ENCODE measurements at places on chromosomes 11 and 22.

DNA sequence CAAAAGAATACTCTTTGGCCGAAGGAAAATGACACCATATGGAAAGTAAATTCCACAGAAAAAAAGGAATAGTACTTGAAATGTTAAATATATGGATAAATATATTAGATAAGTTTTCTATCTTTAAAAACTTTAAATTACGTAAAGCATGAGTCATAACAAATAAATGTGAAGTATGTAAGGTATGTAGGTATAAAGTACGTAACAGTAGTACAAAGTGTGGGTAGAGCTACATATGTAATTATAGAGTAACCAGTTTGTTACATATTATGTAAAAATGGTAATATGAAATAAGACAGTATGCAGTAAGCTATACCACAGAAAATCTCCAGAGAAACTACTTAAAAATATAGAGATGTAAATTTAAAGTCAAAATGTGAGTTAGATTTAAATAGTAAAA is 582.3 kb upstream of the CHORDC1 start:
- DNase-seq: no peak

DNA sequence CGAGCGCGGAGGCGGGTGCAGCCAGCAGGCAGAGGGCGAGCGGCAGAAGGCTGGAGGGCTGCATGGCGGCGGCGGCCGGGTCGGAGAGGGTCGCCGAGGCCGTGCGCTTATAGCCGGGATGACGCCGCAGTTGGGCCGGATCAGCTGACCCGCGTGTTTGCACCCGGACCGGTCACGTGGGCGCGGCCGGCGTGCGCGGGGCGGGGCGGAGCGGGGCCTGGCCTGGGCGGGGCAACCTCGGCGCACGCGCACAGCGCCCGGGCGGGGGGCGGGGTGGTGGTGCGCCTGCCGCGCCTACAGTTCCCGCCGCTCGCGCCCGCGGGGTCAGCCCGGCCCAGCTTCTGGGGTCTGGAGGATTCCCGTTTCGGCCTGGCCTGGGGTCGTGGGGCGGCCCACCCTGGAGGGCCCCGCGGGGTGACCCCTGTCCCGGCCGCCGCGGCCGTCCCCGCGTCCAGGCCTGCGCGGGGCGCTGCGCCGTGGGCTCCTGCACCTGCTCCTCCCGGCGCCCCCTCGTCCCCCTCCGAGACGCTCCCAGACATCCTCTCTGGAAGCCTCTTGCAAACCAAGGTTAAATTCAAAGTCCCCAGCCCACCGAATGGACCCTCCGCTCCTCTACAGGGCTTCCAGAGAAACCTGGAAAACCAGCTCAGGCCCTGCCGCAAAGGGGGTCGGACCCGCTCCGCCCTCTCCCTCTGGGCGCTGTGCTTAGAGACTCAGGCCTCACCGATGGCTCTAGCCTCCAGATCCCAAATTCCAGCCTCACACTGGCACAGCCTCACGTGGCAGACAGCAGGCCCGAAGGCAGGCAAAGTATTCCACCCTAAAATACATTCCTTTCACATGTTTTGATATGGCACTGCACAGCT is at the start of gene CTSD:
TSS of gene CTSD (minus strand) at position 132 of the 866 bp plus-strand sequence. CDS start at position 64, 68 bp downstream.
- DNase-seq: peak; percentile 84

DNA sequence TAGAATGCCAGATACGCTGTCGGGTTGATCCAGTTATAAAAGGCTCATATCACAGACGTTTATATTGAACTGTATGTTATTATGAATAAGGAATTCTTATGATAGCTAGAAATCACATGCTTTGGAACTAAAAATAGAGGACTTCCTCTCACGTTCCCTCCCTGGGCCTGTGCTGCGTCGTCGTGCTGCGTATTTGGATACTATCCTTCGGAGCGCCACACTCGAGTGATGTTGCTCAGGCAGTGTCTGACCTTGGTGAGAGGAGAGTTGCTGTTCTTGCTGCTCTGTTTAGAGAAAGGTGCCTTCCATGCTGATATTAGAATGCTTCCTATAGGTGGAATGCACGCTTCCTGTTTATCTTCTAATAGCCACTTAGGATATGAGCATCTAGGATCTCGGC is 20.2 kb upstream of the ST14 start:
- DNase-seq: no peak

DNA sequence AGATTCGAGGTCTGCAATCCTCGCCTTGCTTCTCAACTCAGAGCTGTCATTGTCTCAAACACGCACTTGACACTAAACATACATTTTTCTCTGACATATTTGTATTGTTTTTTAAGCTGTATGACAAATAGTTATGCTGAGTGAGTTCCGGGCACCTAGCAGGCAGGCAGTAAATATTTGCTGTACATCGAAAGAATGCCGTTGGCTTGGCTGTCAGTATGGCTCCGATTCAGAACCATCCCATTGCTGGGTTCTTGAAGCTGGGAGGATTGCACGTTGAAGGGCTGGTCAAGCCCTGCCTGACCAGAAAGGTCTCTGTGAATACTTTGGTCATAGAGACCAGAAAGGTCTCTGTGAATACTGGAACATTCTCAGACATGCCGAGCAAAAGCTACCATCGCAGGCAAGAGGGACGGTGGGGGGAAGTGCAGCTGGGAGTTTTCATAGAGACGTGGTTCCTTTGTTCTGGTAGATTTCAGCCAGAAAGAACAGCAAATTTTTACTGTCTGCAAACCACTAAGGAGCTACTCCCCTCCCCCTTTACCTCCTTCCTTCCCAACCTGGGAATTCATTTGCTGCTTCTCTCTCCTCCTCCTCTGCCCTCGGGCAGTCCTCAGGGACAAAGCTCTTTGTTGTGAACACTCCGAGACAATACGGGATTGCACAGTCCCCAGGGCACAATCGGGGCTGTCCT is 202.2 kb upstream of the SORL1-AS1 start:
- DNase-seq: no peak

GRCh38 chr11:111532365-111532709 is 8.2 kb upstream of the LAYN start:
- no peak for DNase-seq

DNA sequence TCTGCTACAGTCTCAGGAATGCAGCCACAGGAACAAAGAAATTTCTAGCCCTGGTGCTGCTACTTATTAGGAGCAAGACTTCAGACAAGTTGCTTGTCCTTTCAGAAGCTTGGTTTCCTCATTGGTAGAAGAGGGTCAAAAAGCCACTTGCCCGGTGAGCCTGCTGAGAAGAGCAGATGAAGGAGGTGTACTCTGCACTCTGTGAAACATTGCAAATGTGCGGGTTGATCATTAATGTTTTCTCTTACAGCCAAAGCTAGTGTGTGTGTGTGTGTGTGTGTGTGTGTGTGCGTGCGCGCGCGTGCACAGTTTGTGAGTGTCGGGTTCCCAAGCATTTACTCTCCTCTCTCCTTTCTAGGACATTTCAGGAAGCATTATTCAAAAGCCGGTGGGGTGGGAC is 86.3 kb upstream of the NNMT start:
- no peak for DNase-seq

DNA sequence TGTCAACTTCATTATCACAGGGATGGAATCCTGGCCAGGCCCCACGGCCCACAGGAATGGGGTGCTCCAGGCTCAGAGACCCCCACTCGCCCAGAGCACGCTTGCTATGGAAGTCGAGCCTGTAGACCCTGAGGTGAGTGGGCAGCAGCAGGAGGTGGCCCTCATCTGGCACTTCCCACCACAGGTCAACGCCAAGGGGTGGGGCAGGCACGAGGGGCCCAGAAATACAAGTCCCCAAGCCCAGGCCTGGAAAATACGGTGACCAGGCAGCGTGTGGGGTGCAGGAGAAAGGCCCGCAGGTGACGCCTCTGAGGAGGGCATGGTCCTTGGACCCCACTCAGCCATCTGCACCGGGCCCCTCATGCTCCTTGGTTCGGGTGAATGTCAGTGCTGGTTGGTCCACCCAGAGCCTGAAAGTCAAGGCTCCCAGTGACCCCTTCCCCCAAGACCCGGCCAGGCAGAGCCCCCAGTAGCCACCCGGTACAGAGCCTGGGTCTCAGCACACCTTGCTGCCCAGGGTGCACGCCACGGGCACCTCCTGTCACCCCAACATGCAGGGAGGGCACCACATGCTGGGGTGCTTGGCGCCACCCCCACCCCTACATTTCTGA is 2.4 kb downstream of the MOB2 start:
- DNase-seq: no peak

DNA sequence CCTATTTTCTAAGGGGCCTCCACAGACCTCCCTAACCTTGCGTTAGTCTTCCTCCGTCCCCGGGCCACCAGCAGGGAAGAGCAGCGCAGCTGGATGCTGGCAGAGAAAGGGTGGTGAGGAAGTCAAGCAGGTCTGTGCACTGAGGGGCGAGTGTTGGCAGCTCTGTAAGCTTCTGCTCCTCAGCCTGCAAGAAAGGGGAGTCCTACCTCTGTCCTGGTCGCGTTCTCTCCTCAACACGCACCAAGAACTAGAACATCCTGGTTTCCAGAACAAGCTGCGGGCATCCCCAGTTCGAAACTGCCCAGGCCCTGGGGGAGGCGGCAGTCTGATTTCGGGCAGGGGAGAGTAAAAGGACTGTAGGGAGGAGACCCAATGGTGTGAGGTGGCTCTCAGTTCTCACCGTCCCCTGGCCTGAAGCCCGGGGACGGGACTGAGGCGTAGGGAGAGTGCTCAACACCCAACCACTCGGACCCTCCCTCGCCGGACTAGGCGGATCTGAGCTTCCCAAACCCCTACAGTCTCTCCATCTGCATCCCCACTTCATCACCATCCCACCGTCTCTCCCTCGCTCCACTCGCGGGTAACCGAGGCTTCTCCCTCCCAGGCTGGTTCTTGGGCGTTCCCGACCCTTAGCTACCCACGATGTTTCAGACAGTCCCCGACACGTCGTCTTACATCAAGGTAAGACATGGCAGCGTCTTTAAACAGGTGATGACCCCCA is 7.7 kb upstream of the FLI1 start:
- no peak for DNase-seq

GRCh38 chr22:41939981-41940831 is 6.7 kb downstream of the CENPM start:
- peak; percentile 97 for DNase-seq

DNA sequence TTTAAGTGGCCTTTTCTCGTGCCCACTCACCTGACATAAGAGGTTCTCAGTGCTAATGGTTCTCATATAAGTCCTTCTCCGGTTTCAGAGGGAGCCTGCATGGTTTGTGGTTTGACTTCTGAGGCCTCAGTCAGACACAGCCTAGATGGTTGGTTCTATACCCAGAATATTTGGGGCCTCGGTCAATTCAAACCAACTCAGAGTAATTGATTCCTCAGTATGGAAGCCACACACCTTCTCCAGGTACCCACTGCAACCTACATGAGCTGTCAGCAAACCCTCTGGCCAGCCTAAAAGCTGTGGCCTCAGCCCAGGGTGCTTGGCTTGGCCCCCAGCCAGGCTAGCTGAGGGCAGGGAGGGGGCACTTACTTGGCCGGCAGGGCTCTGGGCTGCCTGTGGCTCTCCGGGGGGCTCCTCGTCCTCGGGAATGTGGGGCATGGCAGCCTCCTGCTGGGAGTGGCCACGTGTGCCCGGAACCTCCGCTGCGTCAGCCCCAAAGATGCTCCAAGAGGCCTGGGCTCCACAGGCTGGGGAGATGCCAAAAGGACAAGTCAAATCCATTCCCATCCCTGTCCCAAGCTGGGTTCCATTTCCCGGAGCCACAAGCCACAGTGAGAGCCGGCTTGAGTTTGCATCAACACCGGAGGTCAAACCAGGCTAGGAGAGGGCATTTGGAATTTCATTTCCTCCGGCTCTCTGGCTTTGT is 41.7 kb downstream of the IRAG1 start:
- no peak for DNase-seq

DNA sequence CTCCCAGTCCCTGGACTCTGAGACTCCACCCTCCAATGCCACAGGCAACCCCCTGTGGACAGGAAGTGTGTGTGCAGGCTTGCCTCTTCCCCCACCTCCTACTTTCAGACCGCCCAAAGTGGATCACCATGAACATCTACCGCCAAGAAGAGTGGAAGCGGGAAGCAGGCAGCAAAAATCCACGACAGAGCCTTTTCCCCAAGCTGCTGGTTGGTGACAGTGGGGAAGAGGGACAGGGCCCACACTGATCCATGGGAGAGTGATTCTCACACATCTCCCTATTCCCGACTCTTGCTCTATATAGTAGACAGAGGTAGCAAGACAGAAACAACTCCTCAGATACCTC is 53.4 kb upstream of the SPATA19 start:
- no peak for DNase-seq

- DNase-seq: no peak
Measured at GRCh38 chr11:116366980-116367645, 405.7 kb downstream of the BUD13 start.

- DNase-seq: no peak
Measured at GRCh38 chr11:32602657-32603415, 19.2 kb downstream of the EIF3M start.

DNA sequence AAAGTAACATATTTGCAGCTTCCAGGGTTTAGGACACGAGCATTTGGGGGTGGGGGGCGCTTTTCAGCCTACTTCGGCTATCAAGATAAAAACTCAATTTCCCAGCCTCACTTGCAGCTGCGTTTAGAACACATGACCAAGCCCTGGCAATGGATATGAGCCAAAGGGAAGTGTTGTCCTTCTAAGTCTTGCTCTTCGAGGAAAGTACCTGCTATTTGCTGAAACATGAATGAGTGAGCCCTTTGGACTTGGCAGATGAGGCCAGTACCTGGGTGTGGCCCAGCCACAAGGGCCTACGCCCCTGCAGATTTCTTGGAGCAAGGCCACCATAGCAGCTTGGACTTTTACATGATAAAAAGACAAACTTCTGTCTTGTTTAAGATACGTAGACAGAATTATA is 60.2 kb upstream of the SORL1 start:
- DNase-seq: no peak

- DNase-seq: no peak
Measured at GRCh38 chr11:133343951-133344350, 188.3 kb downstream of the OPCML start.

- no peak for DNase-seq
Measured at GRCh38 chr11:96193745-96194443, 149.1 kb downstream of the MAML2 start.

DNA sequence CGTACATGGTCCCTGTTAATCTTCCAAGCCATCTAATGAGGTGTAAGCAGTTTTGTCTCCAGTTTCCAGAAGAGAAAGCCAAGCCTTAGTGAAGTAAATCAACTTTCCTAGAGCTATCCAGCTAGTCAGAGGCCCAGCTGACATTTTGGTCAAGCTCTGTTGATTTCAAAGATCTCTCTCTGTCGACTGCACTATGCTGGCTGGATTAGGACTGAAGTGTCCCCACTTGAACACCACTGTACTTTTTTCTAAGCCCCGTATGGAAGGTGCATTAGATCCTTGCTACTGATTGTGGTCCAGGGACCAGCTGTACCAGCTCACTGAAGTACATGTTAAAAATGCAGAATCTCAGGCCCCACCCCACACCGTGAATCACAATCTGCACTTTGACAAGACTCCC is 176.5 kb upstream of the NAV2 start:
- no peak for DNase-seq

DNA sequence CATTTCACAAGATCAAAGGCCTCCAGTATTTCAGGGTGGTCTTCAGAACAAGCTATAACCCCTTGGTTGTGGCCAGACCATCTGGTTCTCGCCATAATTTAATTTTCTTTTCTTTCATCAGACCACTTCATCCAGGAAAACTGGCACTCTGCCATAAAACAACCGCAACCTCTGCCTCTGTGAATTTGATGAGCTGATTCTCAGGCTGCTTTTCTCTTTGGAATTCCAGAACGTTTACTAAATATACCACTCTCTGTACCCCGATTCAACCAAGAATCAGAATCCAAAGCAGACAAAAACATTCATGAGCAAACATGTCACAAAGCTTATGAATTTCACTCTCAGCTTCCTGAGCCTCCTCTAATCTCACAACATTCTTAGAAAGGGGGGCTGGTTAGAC is 331.8 kb upstream of the SYN3 start:
- DNase-seq: no peak

GRCh38 chr11:114036147-114036811 is 23.2 kb upstream of the ZBTB16 start:
- peak; percentile 62 for DNase-seq

GRCh38 chr11:119728211-119728626 is 781 bp downstream of the NECTIN1 start:
- no peak for DNase-seq

Measured in CD4-positive, alpha-beta T cell treated with Interleukin-15 for 1 hour (primary cell).